ENCODE measurements at places on chromosomes 2 and 18.

DNA sequence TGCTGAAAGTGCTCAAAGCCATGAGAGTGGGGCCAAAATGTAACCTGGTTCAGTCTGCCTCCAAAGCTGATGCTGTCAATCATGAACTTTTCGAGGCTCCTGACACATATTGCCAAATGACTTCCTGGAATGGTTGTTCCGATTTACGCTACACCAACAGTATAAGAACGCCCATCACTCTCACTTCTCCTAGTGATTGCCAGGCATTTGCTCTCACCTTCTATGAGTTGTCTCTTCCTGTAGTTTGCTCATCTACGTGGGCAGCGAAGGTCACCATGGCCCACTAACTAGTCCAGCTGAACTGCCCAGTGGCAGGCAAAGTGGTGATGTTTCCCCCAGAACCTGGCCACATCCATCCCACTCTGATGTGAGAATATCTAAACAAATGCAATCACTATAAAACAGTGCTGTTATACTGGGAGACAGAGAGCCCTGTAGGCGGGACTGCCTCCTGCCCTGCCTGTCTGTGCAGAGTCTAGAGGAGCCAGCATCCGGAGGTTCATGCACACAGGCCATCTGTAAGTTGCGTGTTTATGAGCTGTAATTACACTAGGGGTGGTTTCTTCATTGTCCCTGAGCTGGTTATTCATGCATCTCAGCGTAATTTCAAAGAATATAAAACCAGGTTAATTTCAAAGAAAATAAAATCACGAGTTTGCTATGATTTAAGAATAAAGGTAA, 8.8 kb upstream of the CABLES1 start:
- no peak for DNase-seq

GRCh38 chr2:1546023-1546591, 132.8 kb downstream of the TPO start:
- no peak for DNase-seq

DNA sequence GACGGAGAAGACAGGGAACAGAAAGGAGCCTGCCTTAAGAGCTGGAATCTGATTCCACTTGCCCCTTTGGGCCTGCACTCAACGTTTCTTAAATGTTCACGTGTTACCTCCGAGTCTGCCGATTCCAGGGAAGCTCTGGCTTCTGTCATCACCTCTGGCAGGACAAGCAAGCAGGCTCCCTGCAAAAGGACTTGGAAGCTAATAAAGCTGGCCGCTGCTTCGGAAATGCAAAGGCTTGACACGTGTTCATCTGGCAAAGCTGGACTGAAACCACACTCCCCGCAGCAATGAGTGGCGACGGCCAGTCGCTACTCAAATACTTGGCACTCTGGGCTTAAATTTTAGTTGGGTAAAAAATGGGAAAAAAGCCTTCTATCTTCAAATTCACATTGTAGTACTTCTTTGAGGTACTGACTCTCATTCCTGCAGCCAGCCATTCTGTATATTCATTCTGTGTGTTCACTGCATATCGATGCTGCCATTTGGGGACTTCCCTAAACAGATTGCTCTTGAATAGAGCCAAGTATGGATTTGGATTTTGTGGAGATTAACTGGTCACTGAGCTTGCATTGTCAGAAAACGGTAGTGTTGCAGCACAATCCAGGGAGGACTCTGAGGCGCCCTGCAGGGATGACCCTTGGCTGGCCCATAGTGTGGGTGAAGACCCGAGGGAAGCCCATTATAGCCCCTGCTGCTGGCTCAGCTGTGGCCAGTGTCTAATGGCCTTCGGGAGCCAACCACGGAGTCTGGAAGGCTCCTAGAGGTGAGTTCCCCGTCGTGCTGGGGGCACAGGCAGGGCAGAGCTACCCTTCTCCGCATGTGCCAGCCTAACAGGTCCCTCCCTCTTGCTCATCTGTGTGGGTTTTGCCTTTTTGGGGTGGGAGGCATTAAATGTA, 231.5 kb downstream of the PRKCE start:
- no peak for DNase-seq

GRCh38 chr18:48832938-48833700, 117.6 kb downstream of the SMAD7 start:
- DNase-seq, result no peak

DNA sequence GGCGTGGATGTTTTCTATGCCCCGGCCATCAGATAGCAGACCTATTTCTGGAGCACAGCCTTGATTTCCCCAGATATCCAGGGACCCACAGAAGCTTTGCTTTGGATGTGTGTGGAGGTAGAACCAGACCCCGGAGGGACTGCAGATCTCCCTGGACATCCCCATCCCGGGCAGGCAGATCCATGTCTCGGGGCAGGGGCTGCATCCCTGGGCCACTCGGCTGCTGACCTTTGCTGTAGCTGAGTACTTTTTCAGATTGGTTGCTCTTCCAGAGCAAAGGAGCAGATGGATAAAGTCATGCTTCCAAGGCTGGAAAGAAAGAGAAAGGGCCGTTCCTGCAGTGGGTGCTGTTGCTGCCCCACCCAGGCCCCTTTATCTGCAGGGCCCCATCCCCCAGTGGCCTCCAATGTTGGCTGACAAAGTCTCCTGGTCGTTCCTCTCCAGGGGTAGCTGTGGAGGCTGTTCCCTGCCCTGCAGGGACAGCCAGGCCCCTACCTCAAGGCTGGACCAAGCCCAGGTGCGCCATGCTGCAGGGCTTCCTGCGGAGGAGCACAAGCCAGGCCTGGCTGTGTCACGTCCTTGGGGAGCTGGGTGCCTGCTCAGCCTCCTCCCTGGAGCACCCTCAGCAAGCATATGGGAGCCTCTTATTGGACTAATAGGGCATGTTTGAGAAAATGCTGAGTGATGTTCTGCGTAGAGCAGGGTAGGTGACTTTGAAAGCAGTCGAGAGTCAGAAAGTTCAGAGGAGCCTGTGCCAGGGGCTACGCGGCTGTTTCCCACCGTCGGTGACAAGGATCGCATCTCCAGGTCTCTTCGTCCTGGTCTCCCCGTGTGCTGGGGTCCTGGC, 68.4 kb downstream of the TPO start:
- no peak for DNase-seq

GRCh38 chr18:14922965-14923565, 175.1 kb downstream of the ANKRD30B start:
- no peak for DNase-seq

DNA sequence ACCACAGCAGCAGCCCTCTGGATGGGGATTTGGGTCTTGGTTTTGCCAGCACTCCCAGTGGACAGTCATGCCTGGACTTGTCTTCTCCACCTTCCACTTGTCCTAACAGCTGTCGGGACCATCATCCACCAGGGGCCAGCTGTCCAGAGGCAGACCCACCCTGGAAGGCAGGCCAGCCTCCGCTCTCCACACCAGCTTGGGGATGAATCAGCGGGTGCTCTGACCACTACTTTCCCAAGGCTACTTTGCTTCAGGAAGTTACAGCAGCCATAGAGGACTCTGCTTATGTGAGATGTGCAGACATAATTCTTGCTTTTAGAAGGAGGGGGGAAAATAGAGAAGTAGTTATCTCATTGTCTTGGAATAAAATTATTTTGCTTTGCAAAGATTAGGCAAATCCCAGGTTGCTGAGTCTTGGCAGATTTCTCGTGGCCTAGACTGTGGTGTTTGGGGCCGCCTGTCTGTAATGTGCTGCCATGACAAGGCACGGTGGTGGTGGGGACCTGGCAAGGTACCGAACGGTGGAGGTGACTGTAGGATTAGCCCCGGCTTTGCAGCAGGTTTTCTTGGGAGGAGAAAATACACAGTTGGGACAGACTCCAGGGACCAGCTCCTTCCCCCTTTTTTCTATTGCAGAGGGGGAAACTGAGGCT, 148.7 kb downstream of the AGAP1 start:
- DNase-seq, result no peak

- DNase-seq, result no peak
Measured at GRCh38 chr2:10486601-10487079, 38.5 kb upstream of the ODC1 start.

DNA sequence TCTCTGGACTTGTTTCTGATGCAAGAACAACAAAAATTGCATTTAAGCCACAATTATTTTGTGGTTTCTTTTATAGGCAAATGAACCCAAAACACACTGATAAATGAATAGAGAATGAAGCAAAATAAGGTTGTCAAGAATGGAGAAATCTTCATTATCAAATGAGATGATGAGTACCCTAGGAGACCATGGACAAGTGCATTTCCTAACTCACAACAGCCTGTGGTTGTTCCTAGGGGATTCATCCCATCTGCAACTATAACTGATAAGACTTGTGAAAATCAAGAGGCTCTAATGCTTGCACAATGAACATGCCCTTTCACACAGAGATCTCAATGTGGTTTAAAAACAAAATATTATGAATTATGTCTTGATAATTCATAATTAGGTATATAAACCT, 159.9 kb downstream of the PDE1A start:
- no peak for DNase-seq

DNA sequence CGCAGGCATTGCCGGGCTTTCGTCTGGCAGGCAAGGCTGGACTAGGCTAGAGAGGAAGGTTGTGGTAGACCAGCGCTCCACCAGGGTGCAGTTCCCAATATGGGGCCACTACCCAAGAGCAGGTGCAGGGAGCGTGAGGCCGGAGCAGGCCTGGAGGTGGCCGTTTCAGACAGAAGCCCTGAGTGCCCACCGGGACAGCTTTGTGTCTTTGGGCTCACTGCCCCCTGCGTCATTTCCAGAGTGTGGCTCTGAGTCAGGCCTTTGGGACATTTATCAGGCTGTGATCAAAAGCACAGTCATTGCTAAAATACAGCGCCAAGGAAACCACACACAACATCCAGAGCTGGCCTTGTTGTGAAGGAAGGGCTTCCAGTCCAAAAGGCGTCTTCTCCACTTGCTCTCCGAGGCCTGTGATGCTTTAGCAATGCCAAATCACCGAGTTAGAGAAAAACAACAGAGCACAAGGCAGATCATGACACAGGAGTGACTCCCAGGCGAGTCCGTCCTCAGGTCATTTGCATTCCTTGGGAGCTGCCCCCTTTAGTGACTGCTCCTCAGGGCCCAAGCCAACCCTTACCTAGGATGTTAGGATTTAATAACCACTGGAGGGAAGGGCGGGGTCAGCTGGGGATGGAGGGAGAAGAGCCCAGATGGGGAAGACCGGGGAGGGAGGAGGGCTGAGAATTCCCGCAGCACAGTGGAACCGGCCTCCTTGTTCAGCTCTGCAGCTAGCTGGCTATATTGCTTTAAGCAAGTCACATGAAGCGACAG, 42.3 kb downstream of the RFX8 start:
- DNase-seq, result no peak
